ENCODE measurements at places on chromosomes 2 and 18. TPM values are rescaled to one million over a fixed set of nuclear protein-coding genes. Genes with fewer than 3 reads are reported as not detected.
A peak's percentile ranks its signal among the peaks of the same experiment; 100 is the strongest.

The PFN4 gene
- total RNA-seq, result 0.45 TPM

DNA sequence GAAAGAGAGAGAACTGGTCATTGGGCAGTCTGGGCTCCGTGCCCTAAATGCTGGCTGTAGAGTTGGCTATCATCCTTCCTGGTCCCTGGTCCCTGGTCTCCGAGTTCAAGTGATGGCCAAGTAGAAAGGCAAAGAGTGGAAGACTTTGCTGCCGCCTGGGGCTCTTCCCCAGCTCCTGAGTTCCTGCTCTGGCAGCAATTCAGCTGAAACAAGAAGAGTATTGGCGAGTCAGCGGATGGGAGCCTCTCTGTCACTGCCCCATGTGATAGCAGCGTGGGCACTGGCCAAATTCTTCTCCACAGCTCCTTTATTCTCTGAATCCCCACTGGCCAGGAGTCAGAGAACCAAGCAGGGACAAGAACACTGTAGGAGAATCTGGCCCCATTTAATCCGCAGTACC, 351.0 kb upstream of the POU3F3 start:
- no peaks in the 10 kb centered on the region for H3K27me3 ChIP-seq
- H3K4me1 ChIP-seq, result no peaks in the 10 kb centered on the region
- H3K4me3 ChIP-seq, result no peak overlapping the region
- no peak for DNase-seq
- H3K36me3 ChIP-seq, result no peaks in the 10 kb centered on the region

The SUCLG1 gene
- total RNA-seq, result 112 TPM

GRCh38 chr2:29175338-29175737, 60.1 kb downstream of the CLIP4 start:
- no peak overlapping the region for H3K27ac ChIP-seq
- no peaks in the 10 kb centered on the region for H3K4me1 ChIP-seq
- DNase-seq, result no peak
- peaks cover 55% of the 10 kb centered on the region for H3K36me3 ChIP-seq
- no peak overlapping the region for H3K4me3 ChIP-seq
- H3K27me3 ChIP-seq, result no peaks in the 10 kb centered on the region

The CD226 gene
- total RNA-seq, result 0.66 TPM

- H3K36me3 ChIP-seq, result peaks cover 7% of the 10 kb centered on the region
- peaks cover 6% of the 10 kb centered on the region for H3K4me1 ChIP-seq
Observed at GRCh38 chr2:169509298-169509885, at the start of gene KLHL41. Gene KLHL41 (plus strand): TSS chr2:169509702. CDS start chr2:169509779, 77 bp downstream.

DNA sequence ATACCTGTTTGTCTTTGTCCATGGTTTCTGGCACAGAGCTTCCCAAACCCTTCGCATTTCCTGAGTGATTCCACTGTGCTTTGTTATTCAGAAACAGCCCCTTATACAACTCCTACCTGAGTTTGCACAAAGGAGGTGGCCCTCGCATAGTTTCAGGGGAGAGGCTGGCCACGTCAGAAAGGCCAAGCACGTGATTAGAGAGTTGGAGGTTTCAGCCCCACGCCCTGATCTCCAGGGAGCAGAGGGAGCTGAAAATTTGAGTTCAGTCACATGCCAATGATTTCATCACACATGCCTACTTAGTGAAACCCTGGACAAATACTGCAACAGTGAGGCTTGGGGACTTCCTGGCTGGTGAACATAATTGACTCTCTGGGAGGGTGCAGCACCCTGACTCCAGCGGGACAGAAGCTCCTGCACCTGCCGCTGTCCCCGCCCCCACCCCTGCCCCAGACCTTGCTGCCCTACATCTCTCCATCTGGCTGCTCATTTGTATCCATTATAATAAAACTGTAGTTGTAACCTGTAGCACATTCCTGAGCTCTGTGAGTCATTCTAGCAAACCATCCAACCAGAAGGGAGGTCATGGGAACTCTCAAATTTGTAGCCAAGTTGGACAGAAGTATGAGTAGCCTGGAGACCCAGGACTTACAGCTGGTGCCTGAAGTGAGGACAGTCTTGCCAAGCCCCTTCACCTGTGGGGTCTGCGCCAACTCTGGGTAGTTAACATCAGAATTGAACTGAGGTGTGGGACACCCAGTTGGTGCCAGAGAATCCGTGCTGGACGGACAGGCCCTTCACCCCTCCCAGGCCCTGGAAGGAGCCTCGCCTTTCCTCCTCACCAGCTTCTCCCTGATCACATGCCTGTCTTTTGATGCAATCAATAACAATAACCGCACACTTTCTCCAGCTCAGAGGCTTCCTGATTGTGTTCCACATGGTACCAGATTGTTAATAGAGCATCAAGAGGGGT, 224.3 kb downstream of the ANAPC1 start:
- H3K4me1 ChIP-seq, result peaks cover 12% of the 10 kb centered on the region
- H3K4me3 ChIP-seq, result no peak overlapping the region
- no peaks in the 10 kb centered on the region for H3K36me3 ChIP-seq
- H3K27me3 ChIP-seq, result no peaks in the 10 kb centered on the region
- DNase-seq, result peak; percentile 82

GRCh38 chr2:36618381-36618780, 20.4 kb upstream of the FEZ2 start:
- H3K36me3 ChIP-seq, result no peaks in the 10 kb centered on the region
- H3K4me1 ChIP-seq, result no peaks in the 10 kb centered on the region
- no peaks in the 10 kb centered on the region for H3K27me3 ChIP-seq
- no peak overlapping the region for H3K4me3 ChIP-seq
- DNase-seq, result no peak
- no peak overlapping the region for H3K27ac ChIP-seq

The CYTIP gene
- 1.1 TPM for total RNA-seq

The PRKAG3 gene
- 70.2 TPM for total RNA-seq

DNA sequence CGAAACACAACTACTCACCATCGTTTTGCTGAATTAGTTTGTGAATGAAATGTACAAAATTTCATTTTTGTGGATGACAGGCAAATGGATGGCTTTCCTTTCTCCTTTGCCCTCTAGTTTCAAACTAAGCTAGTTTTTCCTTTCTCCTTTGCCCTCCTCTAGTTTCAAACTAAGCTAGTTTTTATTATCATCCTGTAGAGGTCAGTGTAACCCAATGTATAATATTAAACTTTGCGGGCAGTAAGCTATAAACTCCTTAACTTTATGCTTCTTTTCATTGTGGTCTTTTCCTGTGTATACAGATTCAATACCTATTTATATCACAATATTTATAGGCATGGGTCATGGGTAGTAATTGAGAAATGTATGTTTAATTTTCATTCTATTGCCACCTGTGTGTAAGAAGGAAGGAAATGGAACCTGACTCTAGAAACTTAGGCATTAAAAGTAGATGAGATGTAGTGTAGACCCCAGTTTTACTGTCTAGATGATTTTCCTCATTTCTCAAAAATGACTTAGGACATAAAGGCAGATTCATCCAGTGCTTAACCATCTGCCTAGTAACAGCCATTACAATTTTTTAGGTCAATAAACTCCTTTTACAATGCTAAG, 58.1 kb downstream of the MAP3K19 start:
- no peak for DNase-seq
- no peaks in the 10 kb centered on the region for H3K36me3 ChIP-seq
- H3K4me3 ChIP-seq, result no peak overlapping the region
- H3K27me3 ChIP-seq, result no peaks in the 10 kb centered on the region
- no peaks in the 10 kb centered on the region for H3K4me1 ChIP-seq

DNA sequence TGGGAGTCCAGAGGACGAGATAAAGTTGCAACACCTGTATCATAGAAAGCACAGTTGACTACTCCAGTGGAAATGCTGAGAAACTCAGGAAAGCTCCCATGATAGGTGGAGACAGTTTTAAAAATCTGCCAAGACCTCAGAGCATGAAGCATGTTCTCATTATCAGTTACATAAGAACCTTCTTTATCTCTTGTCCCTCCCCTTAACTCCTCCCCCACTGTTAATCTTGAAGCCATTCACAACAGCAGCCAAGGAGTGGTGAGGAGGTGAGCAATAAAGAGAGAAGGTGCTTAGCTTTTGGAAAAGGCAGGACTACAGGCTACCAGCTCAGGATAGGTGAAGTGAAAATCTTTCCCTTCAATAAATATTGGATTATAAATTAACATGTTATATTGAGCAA, 657.9 kb downstream of the NYAP2 start:
- H3K4me3 ChIP-seq, result no peak overlapping the region
- no peaks in the 10 kb centered on the region for H3K4me1 ChIP-seq
- DNase-seq, result no peak
- H3K27ac ChIP-seq, result no peak overlapping the region
- H3K27me3 ChIP-seq, result no peaks in the 10 kb centered on the region

- no peaks in the 10 kb centered on the region for H3K4me1 ChIP-seq
- no peaks in the 10 kb centered on the region for H3K27me3 ChIP-seq
- H3K4me3 ChIP-seq, result no peak overlapping the region
Observed at GRCh38 chr2:990970-991369, 40.3 kb downstream of the SNTG2 start.

DNA sequence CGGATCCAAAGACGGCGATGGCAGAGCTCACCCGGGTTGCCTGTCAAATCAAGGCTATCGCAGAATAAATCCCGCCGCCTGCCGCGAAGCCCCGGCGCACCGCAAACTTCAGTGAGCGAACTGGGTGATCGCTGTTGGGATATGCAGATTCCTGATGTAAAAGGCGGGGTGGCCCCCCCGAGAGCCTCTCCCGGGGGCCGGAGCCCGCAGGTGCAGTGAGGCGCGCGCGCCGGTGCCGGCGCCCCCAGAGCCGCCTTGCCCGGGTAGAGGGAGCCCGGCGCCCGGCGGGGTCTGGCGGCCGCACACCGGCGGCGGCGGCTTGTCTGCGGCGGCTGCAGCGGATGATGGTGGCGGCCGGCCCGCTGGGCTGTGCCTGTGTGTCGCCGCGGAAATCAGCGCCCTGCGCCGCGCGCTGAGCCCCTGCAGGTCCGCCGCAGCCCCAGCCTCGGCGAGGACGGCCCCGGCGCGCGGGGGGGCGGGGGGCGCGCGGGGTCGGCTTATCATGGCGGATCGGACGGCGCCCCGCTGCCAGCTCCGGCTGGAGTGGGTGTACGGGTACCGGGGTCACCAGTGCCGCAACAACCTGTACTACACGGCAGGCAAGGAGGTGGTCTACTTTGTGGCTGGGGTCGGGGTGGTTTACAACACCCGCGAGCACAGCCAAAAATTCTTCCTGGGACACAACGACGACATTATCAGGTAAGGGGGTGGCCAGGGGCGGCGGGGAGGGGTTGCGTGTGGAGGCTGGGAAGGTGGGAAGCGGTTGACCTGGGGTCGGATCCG, 1.3 kb downstream of the EML6 start:
- no peaks in the 10 kb centered on the region for H3K36me3 ChIP-seq
- H3K4me1 ChIP-seq, result no peaks in the 10 kb centered on the region
- H3K4me3 ChIP-seq, result peak overlapping the region; percentile 88
- H3K27me3 ChIP-seq, result no peaks in the 10 kb centered on the region

DNA sequence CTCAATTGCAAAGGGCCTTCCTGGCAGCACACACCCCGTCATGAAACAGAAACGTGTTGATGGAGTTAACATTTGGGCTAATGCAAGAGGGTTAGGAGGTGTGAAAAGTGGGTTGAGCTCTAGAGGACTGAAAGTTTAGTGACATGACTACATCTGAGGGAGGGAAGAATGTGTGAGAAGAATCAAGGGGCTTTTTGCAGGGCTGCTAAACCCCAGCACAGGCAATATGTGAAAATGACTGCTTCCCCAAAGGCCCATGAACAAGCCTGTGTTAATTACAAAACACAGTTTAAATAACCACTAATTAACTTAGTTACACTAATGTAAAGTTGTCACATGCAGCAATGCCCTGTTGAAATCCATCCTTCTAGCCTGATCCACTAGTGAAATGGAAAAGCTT, 63.4 kb upstream of the PEX13 start:
- no peaks in the 10 kb centered on the region for H3K27me3 ChIP-seq
- no peaks in the 10 kb centered on the region for H3K36me3 ChIP-seq
- no peak overlapping the region for H3K27ac ChIP-seq
- no peaks in the 10 kb centered on the region for H3K4me1 ChIP-seq

DNA sequence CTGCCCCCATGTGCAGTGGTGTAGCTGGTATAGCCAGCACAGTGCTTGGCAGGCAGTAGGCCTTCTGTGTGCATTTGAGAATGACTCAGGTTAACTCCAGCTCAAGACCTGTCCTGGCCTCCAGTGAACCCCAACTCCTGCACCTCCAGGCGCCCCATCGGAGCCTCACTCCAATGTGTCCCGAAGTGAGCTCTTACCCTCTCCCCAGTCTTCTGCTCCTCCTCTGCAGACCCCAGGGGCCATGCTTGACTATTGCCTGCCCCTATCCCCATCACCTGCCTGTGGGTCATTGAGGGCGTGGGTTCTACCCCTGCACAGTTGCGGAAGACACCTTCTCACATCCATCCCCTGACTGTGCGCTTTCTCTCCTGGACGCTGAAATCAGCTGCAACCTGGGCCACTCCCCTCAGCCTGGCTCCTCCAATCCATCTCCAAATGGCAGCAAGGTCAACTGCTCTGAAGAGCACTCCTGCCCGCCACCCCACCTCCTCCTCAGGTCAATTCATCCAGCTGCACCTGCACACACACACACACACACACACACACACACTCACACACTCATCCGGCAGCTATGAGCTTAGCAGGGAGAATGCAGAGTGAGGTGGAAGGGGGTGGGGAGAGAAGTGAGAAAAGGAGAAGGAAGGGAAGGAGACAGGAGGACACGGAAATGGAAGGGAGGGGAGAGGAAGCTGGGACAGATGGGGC, 130.3 kb upstream of the GLI2 start:
- no peak overlapping the region for H3K27ac ChIP-seq
- peaks cover 8% of the 10 kb centered on the region for H3K27me3 ChIP-seq
- no peaks in the 10 kb centered on the region for H3K4me1 ChIP-seq
- no peaks in the 10 kb centered on the region for H3K36me3 ChIP-seq
- no peak overlapping the region for H3K4me3 ChIP-seq

GRCh38 chr2:53861824-53862223, 2.1 kb upstream of the GPR75 start:
- H3K27me3 ChIP-seq, result no peaks in the 10 kb centered on the region
- DNase-seq, result no peak
- no peak overlapping the region for H3K4me3 ChIP-seq
- H3K4me1 ChIP-seq, result peaks cover 2% of the 10 kb centered on the region

DNA sequence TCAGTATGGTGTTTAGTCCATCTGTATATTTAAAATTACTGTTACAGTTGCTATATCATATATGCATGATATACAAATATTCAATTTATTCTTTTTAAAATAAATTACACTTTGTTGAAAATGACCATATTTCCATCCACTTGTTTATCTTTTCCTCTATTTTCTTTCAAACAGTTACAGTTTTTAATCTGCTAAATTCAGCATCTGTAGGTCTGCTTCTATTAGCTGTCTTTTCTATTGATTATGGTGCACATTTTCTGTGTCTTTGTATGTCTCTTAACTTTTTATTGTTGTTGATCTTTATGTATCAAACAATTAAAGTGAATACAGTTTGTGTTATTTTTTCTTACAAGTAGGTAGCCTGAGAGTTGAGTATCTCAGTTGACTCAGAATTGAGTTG, 28.1 kb downstream of the IL18R1 start:
- no peak overlapping the region for H3K4me3 ChIP-seq
- H3K36me3 ChIP-seq, result no peaks in the 10 kb centered on the region
- H3K27ac ChIP-seq, result no peak overlapping the region
- no peaks in the 10 kb centered on the region for H3K27me3 ChIP-seq
- no peak for DNase-seq
- H3K4me1 ChIP-seq, result no peaks in the 10 kb centered on the region

- H3K4me3 ChIP-seq, result no peak overlapping the region
- H3K27me3 ChIP-seq, result no peaks in the 10 kb centered on the region
- no peaks in the 10 kb centered on the region for H3K36me3 ChIP-seq
- no peak for DNase-seq
- peaks cover 8% of the 10 kb centered on the region for H3K4me1 ChIP-seq
Observed at GRCh38 chr2:74017223-74017622, 32.5 kb downstream of the TET3 start.

Measured in psoas muscle (tissue), 8 donors.